ENCODE measurements at places on chromosomes 6 and 20. TPM values are rescaled to one million over a fixed set of nuclear protein-coding genes. Genes with fewer than 3 reads are reported as not detected.
A peak's percentile ranks its signal among the peaks of the same experiment; 100 is the strongest.

RBM24 gene
- 248 TPM for total RNA-seq

DNA sequence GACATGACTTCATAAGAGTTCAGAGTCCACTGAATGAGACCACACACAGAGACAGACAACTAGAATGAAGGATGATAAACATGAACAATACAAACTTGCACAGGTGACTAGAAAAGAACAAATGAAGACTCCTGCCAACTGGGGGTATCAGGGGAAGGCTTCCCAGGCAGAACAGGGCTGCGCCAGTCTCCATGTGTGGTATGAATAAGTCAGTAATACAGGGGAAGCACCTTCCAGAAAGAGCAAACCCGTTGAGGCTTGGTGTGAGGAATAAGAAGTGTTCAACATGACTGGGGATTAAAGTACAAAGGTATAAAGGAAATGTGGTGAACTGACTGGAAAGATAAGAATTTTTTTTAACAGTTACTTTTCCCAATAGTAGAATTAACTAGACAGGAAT is 3.7 kb upstream of the SLC17A2 start:
- no peak for DNase-seq

- no peak for DNase-seq
Observed at GRCh38 chr6:150038202-150039062, 13.1 kb upstream of the RAET1L start.

TTI1 gene
- total RNA-seq = 14.2 TPM

DNA sequence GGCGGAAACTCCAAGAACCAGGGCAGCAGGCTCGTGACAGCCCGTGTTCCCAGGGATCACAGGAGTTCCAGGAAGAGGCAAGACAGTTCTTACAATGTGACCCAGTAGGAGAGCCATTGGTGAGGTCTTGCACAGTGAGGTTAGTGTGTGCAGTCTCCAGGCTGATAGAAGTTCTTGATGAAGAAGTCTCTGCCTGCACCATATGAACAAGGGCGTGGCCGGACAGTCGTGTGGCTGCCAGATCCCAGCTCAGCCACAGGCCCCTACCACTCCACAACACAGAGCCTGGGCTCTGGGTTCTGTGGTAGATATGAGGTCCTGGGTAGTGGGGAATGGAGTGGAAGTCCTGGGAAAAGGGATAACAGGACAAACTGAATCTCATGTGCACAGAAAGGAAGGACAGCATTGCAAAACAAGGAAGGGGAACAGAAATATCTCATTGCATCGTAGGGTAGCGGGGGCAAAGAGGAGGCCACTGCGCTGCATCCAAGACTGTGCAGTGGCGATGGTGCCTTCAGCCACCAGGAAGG is 65.2 kb downstream of the STX11 start:
- DNase-seq = peak; percentile 63

DNA sequence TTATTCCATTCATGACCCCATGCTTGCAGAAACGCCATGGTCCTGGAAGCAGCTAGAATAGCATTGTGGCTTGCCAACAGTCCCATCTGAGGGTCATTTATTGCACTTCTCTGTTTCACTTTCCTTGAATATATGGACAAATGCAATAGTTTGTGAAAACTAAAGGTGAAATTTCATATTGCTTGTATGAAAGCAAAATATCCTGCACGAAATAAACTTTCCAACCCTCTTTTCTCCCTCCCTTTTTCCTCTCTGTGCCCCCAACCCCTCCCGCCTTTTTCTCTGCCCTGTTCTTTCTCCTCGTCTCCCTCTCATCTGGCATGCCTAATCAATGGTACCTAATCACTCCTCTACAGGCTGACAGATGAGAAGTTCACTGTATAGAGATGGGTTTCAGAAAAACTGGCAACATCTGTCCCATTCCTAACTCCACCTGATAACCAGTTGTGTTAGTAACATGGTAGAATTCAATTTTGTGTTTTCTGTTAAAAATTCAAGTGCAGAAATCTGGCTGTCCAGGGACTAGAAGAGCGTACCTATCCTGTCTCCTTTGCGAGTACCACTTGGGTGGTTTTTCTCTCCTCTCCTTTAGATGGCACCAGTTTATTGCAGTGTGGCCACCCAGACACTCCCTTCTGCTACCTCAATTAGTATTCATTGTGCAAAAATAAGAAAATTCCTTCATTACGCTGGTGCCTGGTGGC is 198.6 kb downstream of the FOXA2 start:
- DNase-seq = no peak
